ENCODE measurements at places on chromosomes 5 and 9. TPM values are rescaled to one million over a fixed set of nuclear protein-coding genes. Genes with fewer than 3 reads are reported as not detected.
A peak's percentile ranks its signal among the peaks of the same experiment; 100 is the strongest.

GRCh38 chr5:36312953-36313672, 11.4 kb upstream of the RANBP3L start:
- no peak for DNase-seq

GRCh38 chr5:5881294-5881693, 458.8 kb downstream of the ICE1 start:
- no peak for DNase-seq

DNA sequence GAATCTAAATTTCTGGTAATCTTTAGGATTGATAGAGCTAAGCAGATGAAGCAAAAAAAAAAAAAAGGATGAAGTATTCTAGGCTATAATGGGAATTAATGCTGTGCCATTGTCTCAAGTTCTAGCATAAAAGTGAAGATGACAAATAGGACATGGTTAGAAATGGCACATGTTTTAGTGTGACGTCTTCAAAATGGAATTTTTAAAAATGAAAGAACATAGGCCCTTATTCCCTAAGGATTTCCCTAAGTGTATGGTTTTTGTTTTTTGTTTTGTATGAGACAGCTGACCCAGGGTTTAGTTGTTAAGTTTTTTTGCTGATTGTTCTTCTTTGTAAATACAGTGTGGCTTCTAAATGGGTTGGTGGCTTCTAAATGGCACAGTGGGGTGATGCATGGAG, 7.1 kb downstream of the TLE4 start:
- DNase-seq: peak; percentile 53

- no peak for DNase-seq
Measured at GRCh38 chr9:137229903-137230704, 597 bp upstream of the SLC34A3 start.

DNA sequence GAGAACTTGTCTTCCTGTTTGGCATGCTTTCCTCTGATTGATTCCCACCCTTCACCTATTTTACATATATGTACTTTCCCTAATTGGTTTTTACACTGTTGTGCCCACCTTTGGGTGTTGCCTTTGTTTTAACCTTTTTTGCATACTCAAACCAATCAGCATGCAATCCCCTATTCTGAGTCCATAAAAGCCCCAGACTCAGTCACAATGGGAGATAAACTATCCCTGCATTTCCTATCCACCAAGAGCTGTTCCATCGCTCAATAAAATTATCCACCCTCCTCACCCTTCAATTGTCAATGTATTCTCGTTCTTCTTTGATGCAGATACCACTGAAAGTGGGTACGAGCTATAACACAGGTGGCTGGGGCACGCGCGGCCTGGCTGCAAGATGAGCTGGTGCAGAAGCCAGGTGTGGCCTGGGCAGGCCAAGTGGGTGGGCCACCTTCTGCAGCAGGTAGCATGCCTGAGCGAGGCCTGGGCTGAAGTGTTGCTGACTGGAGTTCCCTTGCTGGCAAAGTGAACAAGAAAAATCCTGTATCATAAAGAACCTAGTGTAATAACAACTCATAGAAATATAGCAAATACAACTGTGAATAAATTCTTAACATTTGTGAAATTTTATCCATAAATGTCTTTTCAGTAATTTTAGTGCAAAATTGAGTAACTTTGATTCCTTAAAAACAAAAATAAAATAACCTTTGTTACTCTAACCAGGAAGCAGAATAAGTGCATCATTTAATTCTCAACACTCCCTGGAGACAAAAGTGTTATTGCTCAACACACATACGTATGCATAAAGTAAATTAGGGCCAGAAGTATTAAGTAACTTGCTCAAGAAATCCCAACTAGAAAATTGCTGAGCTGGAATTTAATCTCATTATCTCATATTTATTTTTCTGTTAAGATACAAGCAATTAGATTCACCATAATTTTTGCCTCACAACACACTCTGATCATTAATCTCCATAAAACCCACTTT, 685.3 kb upstream of the EDIL3 start:
- no peak for DNase-seq

DNA sequence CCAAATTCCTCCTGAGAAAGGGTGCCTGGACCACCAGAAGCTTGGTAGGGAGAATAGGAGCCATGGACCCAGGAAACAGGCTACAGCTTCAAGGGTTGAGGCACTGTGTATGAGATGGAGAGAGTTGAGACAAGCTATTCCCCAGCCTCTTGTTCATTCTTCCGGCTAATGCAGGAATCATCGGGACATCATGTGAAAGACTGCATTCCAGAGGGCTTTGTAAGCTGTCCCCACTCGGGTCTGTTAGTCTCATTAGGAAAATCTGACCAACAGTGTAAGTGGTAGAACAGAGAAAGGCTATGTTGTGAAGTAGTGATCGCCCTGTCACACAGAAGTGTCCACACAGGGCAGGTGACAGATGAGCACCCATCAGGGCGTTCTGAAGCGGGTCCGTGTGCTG, 81.4 kb downstream of the GABBR2 start:
- DNase-seq: no peak

DNA sequence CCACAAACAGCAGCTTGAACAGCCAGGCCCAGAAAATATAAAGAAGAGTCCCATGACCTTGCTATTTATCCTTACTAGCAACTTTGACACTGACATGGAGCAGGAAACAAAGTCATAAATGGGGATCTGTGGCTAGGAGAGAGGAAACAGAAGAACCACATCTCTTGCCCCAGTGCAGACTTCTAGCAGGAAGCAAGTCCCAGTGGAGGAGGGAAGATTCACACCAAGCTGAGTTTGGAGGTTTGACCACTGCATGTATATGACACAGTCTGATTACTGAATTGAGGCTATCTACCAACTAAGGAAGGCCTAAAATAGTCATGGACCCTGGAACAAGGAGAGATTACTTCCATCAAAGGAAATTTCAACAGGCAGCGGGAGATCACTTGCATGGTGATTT, 51.4 kb downstream of the CDH6 start:
- DNase-seq: no peak

DNA sequence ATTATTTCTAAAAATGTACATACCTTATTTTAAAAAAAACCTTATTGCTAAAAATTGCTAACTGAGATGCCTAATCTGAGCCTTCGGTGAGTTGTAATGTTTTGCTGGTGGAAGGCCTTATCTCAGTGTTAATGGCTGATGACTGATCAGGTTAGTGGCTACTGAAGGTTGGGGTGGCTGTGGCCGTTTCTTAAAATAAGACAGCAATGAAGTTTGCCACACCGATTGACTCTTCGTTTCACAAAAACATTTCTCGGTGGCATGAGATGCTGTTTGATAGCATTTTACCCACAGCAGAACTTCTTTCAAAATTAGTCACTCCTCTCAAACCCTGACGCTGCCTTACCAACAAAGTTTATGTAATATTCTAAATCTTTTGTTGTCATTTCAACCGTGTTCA, 14.7 kb downstream of the CENPK start:
- DNase-seq: no peak

GRCh38 chr9:20032413-20033006, 243.7 kb upstream of the SLC24A2 start:
- DNase-seq: no peak

DNA sequence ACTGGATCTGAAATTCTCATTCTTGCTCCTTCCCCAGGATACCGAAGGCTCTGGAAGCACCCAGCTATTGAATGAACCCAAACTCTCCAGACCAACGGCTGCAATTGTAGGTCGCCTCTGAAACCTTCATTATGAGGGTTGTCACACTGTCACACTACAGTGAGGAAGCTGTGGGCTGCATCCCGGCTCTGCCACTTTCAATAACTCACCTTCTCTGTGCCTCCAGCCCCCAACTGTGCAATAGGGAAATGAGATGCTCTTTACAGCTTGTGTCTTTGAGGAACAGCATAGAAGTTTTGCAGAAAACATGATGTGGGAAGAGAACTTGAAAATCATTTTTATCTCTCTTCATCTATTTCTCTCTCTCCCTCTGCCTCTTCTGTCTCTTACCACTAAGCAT, 69.6 kb upstream of the TGFBR1 start:
- no peak for DNase-seq

DNA sequence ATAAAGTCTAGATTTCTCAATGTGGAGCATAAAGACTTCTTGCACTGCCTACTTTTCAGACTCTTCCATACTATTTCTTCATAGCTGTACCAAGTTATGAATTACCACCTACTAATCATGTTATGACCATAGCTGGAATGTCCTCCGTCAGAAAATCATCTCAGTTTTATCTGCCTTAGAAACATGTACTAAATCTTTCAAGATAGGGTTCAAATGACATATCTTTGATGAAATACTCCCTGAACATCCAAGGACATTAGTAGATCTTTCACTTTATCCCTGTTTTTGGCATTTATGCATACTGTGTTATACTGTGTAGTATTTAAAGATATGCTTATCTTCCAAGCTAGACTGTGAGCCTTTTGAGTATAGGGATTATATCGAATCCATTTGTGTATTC, 49.6 kb upstream of the MEF2C start:
- DNase-seq: no peak

- no peak for DNase-seq
Measured at GRCh38 chr5:132889501-132889900, 16.0 kb downstream of the LEAP2 start.

GRCh38 chr5:25568294-25568693, 923.5 kb upstream of the CDH10 start:
- no peak for DNase-seq

GRCh38 chr5:62268234-62268633, 37.8 kb upstream of the KIF2A start:
- DNase-seq: peak; percentile 30

DNA sequence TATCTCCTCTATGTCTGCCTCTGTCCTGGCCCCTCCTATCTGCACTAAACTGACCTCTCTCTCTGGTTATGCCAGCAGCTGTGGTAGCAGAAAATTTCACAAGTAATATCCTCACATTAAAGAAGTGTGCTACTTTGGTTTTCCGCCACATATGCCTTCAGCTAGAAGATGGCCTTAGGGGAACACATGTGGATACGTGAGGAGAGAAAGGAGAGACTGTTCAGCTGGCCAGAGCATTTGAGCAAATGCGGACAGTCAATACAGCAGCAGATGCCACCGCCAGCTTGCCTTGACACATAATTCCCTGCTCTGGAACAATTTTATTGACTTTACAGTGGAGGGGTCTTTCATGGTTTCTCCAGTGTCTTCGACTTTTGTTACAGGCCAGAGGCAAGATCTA, 434.6 kb downstream of the TAF11L14 start:
- DNase-seq: no peak

SHC3 gene
- 0.05 TPM for total RNA-seq

ADAMTS19 gene
- not detected for total RNA-seq

ATP6V1G1 gene
- 129 TPM for total RNA-seq

CATSPER3 gene
- not detected for total RNA-seq

DAPK1 gene
- total RNA-seq: 56.2 TPM

PCDHA2 gene
- 0.36 TPM for total RNA-seq

DMRTA1 gene
- total RNA-seq: 2.0 TPM

All from myocyte (in vitro differentiated cells).